ENCODE measurements at places on chromosomes 12 and 14. TPM values are rescaled to one million over a fixed set of nuclear protein-coding genes. Genes with fewer than 3 reads are reported as not detected.

The MANSC1 gene
- 30.1 TPM for total RNA-seq

The FAM181A gene
- 1.1 TPM for total RNA-seq

The SLC8A3 gene
- total RNA-seq, result 0.60 TPM

The RD3L gene
- not detected for total RNA-seq

The DEPDC4 gene
- total RNA-seq, result 1.8 TPM

The LUM gene
- total RNA-seq, result 1,088 TPM

The NTF3 gene
- 0.79 TPM for total RNA-seq

The KDM5A gene
- 63.7 TPM for total RNA-seq

The GLIPR1L2 gene
- total RNA-seq, result 1.2 TPM

The IL22 gene
- total RNA-seq, result not detected

The SERPINA10 gene
- not detected for total RNA-seq

The FICD gene
- total RNA-seq, result 13.2 TPM

The TSHR gene
- total RNA-seq, result 0.15 TPM

The SDR9C7 gene
- total RNA-seq, result not detected

The CYP46A1 gene
- 1.5 TPM for total RNA-seq

The NGB gene
- total RNA-seq, result not detected

The JAG2 gene
- 34.2 TPM for total RNA-seq

The GCH1 gene
- total RNA-seq, result 9.0 TPM

The DPY19L2 gene
- total RNA-seq, result 1.4 TPM

The GPRC5A gene
- total RNA-seq, result 1,562 TPM

The RDH16 gene
- 0.45 TPM for total RNA-seq

The ARHGAP9 gene
- total RNA-seq, result 125 TPM

The MMP19 gene
- total RNA-seq, result 78.4 TPM

The PLBD1 gene
- total RNA-seq, result 44.8 TPM

The RFX4 gene
- 0.09 TPM for total RNA-seq

The RASSF9 gene
- total RNA-seq, result 8.3 TPM

The SOAT2 gene
- total RNA-seq, result not detected

The CCDC197 gene
- total RNA-seq, result not detected

The OTOGL gene
- 0.09 TPM for total RNA-seq

The NANOG gene
- 0.06 TPM for total RNA-seq

The HAL gene
- 7.1 TPM for total RNA-seq

The NXPH4 gene
- 0.93 TPM for total RNA-seq

The PWP1 gene
- total RNA-seq, result 29.9 TPM

The CD4 gene
- total RNA-seq, result 96.2 TPM

The CCDC60 gene
- not detected for total RNA-seq

The LGMN gene
- 247 TPM for total RNA-seq

The KICS2 gene
- 7.8 TPM for total RNA-seq

The DDIT3 gene
- 27.2 TPM for total RNA-seq

The GPR135 gene
- total RNA-seq, result 1.7 TPM

The SRRM4 gene
- not detected for total RNA-seq

The KRT82 gene
- total RNA-seq, result not detected

The E2F7 gene
- total RNA-seq, result 1.7 TPM

The MDGA2 gene
- total RNA-seq, result 0.17 TPM
